ENCODE measurements at places on chromosomes 6 and 20.

DNA sequence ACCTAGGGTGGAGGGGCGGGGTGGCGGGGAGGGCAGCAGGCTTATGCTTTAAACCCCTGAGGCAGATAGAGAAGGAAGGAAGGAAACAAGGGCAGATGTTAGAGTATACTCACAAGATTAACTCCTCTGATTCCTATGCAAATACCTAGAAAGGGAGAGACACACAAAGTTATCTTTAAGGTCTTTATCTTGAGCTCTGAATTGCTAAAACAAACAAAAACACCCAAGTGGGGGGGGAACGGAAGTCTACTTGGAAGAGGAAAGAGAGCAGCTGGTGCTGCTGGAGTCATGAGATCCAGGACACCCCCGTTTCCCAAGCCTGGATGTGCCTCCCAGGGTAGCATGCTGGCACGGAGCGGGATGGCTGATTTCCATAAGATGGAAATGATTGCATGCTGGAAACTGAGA is 43.4 kb downstream of the PLAGL1 start:
- no peak for DNase-seq

DNA sequence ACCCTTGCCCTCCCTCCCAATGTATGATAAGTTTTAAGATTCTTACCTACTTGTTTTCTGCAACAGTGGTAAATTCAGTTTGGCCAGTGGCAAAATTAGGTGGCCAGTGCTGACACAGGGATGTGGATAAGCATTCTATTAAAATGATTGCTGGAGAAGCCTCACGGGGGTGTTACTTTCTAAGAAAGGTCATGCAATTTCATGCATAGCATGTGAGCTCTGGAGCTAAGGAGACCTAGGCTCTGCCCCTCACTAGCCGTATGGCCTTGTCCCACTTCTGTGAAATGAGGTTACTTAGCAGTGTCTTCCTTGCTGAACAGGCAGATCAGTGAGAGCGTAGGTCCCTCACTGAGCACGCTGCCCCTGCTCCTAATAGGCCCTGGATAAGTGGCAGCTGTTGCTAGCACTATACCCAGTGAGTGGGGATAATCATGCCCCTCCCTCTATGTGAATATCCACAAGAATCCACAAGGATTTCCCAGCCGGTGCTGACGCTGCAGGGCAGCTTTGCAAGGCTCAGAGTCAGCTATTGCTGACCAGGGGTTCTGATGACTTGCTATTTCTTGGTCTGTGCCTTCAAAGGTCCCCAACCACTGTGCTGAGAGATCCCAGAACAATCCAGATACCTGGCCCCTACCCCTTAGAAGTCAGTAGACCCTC is 86.5 kb upstream of the MRPS10 start:
- no peak for DNase-seq

GRCh38 chr6:3926150-3926482 is 76.9 kb downstream of the FAM50B start:
- DNase-seq, result no peak

DNA sequence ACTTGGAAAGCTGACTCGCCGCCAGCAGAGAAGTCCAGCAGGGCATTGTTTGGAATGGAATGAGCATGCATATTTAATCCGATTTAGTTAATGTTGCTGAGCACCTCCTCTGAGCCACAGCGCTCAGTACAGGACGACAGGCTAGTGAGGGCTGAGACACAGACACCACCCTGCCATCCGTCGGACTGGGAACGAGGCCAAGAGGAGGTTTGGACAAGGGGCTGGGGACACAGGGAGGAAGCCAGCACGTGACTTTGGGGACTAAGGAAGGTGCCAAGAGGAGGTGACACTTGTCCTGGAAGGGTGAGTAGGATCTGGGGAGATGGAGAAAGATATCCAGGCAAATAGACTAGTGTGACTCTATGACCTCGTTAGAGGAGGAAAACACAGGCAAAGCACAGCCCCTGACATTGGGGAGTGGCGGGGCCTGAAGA is 152.5 kb upstream of the ECI2 start:
- no peak for DNase-seq

GRCh38 chr6:161618831-161619454 is 345.1 kb upstream of the AGPAT4 start:
- DNase-seq, result no peak

DNA sequence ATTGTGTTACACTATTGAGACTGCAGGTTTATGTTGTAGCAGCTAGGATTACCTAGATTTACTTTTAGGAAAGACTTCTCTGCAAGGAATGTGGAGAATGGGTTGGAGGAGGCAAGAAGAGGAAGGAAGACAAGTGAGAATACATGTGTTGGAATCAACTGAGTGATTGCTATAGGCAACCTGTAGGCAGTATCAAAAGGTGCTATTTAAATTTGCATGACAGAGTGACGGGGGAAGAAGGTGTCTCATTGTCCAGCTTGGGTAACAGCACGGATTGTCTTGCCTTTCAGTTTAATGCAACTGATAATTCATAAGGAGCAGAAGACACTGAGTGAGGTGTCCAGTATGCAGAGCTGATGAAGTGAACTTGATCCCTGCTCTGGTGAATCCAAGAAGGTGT is 19.4 kb downstream of the SERPINB9 start:
- DNase-seq, result no peak

DNA sequence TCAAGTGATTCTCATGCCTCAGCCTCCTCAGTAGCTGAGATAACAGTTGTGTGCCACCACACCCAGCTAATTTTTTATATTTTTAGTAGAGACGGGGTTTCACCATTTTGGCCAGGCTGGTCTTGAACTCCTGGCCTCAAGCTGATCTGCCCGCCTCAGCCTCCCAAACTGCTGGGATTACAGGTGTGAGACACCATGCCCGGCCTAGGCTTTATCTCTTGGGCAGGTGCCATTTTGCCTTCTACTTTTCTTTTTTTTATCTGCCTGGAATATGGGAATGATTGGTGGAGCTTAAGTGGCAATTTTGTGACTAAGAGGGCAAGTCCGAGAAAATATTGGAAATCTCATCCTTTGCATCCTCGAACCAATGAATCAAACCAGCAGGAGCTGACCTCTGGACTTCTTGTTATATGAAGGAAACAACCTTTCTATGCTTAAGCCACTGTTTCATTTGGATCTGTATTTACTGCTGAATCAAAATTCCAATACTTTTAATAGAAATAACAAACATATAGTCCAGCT is 128.9 kb upstream of the ZNF217 start:
- DNase-seq, result no peak

DNA sequence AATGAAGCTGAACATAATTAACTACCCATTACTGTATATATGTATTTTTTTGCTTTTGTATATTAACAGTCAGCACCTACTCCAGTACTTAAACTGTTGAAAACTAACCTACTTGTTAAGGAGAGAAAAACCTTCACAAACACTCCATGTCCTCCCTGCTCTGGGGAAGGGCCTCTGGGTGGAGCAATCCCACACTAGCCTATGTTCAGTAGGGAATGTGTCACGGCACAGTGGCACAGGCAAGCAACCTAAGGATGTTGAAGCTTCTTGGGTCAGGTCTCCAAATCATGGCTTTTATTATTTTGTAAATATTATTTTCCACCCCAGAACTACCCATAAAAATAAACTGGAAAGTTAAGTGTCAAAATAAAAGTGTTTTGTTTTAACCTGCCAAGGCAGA is 5.3 kb downstream of the MAN1A1 start:
- DNase-seq, result no peak

- no peak for DNase-seq
These were observed 228.8 kb upstream of the FAM83B start for GRCh38 chr6:54617730-54618129.

- DNase-seq, result no peak
These were observed 1.5 kb upstream of the PMEPA1 start for GRCh38 chr20:57711311-57711712.

DNA sequence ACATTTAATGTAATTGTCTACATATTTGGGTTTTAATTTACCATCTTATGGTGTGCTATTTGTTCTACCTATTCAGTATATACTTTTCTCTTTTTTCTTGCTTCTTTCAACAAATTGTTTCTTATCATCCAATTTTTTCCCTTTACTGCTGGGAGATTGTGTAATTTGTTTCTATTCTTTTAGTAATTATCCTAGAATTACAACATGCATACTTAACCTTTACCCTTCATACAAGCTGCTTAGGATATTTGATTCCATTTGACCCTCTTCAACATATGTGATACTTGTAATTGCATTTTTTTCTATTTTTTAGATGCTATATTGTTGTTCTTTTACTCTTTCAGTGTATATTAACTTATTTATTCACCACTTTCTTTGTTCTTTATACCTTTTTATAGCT is 15.1 kb upstream of the TBPL1 start:
- DNase-seq, result no peak

- DNase-seq, result no peak
These were observed 6.0 kb upstream of the AFDN start for GRCh38 chr6:167820681-167821080.

GRCh38 chr6:37205175-37205996 is 35.4 kb downstream of the PIM1 start:
- no peak for DNase-seq

- no peak for DNase-seq
These were observed 15.9 kb downstream of the TAF8 start for GRCh38 chr6:42066156-42066675.

- no peak for DNase-seq
These were observed 110.1 kb downstream of the MAFB start for GRCh38 chr20:40578961-40579360.

- DNase-seq, result peak; percentile 4
These were observed 73.4 kb upstream of the FBXO30 start for GRCh38 chr6:145887969-145888368.

DNA sequence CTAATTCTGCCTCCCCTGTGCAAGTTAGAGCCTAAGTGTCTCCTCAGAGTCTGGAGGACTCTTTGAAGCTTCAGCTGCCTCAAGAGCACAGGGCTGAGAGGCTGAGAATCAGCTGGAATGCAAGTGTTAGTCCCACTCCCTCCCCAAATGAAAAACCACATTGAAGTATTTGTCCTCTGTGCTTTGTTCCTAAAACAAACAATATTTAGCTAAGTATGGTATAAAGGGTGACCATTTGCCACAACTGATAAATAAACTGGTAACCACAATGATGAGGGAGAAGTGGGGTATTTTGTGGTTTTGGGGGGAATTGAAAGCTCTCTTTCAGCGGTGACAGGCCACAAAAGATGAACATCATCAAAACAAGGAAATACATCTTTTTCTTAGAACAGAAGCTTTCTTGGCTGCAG is 91.7 kb upstream of the HDDC2 start:
- no peak for DNase-seq

GRCh38 chr20:44544263-44544662 is 22.4 kb upstream of the SERINC3 start:
- DNase-seq, result no peak

- DNase-seq, result no peak
These were observed 48.9 kb upstream of the TBC1D7 start for GRCh38 chr6:13377054-13377758.

DNA sequence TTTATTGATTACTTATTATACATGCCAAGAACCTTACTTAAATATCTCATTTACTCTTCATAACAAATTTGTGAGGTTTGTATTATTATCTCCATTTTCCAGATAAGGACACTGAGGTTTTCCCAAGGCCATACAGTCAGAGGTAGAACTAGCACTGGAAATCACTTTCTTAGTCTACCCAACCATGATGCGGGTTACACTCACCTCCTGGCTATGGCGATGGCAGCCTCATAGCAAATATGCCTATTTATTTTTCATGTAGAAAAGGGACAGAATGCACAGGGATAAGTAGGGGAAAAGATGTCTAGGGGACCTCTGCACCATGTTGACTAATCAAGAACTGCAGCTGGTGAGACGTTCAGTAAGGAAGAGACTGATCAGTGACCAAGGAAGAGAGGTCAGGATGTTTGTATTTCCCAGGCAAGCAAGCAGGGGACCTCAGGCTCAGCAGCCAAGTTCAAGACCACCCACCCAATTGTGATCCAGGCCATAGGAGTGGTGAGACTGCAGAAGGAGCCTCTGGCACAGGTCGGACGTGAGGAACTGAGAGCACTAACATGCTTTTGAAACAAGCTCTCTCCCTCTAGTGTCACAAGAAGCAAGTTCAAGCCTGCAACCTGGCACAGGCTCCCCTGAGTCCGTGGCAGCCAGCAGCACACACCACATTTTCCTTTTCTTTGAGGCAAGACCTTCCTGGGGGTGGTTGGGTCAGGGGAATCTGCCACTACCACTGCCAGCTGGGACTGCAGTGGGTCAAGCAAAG is 97.8 kb downstream of the GMPR start:
- no peak for DNase-seq

DNA sequence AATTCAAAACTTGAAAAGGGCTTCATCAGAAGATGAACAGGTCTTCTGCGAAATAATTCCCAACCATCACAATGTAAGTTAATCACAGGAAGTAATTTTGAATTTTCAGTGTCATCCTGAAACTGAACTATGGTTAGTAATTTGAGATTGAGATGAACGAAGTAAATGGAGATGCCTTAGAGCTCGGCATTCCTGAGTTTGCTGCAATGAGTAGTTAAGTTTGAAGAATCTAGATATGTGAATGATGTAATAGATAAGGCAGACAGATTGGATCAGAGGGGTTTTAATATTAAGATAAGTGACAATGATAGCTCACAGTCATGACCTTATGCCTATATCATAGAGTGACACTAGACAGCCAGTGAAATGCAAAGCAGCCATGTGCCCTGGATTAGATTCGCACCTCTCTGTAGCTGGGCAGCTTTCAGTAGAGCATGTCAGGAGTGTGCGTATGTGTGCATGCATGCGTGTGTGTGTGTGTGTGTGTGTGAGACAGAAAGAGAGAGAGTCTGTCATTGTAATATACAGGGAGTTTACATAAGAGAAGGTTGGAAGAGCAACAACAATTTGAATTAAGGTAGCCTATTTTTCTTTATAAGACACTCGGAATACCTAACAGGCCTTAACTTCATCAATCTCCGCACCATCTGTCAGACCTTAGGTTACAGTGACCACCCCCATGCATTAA is 233.0 kb downstream of the GMPR start:
- DNase-seq, result no peak

DNA sequence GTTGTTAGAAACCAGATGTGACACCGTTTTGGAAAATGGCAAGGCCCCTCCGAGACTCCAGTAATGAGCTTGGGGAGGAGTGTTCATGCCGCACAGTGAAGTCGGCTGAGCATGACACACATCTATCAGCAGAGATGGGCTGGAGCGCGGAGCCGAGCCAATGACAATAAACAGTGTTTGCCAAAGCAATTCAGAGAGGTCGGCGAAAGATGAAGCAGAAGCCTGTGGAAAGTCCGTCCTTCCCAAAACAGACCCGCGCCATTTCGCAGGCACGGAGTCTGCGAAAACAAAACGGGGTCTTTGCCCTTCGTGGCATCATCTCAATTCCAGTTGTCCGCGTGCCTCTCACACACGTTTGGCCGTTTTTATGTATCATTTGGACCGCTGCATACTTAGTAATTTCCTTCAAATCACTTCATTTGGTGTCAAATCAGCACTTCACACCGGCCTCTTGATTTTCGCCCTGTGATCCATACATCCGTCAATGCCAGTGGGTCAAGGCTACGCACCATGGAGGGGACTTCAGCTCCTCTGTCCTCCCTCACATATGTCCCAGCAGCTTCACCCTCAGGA is 71.3 kb downstream of the SULF2 start:
- DNase-seq, result no peak

GRCh38 chr6:84057908-84058307 is 24.3 kb downstream of the MRAP2 start:
- no peak for DNase-seq

GRCh38 chr20:43408848-43409576 is 48.7 kb upstream of the SRSF6 start:
- DNase-seq, result no peak

GRCh38 chr6:73873081-73873480 is 177.1 kb downstream of the CD109 start:
- DNase-seq, result no peak

Measured in stimulated activated CD4-positive, alpha-beta T cell treated with anti-CD3 and anti-CD28 coated beads, Interleukin-12 subunit alpha, Interleukin-12 subunit beta, amount 100 ng/mL, for 4 hours (primary cell).